Lower lobe of right lung (tissue), 2 donors: ENCODE measurements at places on chromosomes 3 and 15.

DNA sequence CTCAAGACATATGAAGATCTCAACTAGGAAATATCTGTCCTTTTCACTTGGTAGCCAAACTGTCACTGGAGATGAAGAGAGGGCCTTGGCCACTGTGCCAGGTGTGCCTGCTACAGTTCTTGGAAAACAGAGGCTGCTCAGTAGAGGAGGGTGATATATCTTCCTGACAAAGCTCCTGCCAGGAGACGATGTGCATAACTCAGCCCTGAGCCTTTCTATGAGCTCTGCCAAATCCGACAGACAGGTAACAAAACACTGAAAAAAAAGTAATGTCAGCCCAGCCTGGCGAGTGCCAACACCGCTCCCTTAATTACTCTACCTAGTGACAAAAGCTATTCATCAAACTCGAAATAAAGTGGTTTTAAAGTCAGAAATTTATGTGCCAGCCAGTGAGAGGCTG lies 123.2 kb downstream of the MFSD1 start:
- no peak for DNase-seq

- DNase-seq, result no peak
Measured at GRCh38 chr3:73341272-73341935, 279.9 kb downstream of the EBLN2 start.

GRCh38 chr15:87343966-87344365 lies 912.6 kb downstream of the NTRK3 start:
- no peak for DNase-seq

GRCh38 chr3:46887980-46888494 lies 10.5 kb downstream of the PTH1R start:
- no peak for DNase-seq

GRCh38 chr15:81003097-81003350 lies 2.3 kb downstream of the TLNRD1 start:
- no peak for DNase-seq

DNA sequence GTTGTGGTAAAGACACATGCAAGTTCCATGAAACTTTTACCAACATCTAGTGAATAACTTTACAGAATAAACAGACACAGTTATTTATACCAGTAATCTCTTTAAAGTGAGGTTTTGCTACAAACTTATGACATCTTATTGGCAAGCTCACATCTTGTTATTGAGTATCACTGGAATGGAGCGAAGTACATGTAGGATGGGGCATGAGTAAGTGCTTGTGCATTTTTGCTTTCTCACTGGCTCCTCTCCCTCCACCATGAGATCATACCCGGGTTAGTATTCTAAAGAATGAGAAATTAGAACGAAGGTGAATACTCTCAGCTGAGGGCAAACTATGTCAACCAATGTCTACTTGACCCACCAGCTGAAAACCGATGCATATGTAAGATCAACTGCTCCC lies 193.3 kb upstream of the ZNF717 start:
- no peak for DNase-seq

DNA sequence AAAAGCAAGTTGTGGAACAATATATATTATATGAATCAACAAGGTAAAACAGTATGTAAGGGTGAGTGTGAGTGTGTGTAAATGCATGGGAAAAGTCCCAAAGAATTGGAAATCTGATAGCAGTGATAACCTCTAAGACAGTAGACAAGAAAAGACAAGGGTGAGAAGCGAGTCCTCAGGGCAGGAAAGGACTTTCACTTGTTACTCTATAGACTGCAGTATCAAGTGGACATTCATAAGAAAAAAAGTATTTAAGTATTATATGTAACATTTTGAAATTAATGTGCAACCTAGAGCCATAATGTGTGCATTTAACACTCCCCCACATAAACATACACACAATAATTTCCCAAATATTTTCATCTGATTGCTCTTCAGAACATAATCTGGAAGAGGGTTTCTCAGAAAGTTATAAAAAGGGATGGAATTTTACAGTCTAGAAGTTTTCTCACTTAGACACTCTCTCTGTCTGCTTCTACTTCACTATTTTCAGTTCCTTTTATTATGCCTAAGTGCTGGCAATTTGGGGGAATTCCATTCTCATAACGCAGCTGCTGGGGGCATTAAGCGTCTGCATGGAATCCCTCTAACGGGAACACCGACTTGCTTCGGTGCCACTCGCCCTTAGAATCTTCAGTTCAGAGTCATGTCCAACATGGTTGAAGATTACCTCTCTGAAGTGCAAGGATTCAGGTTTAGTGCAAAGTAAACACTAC lies 50.0 kb upstream of the CDIN1 start:
- no peak for DNase-seq

GRCh38 chr3:141546586-141546985 lies 59.8 kb downstream of the RASA2 start:
- DNase-seq, result no peak

DNA sequence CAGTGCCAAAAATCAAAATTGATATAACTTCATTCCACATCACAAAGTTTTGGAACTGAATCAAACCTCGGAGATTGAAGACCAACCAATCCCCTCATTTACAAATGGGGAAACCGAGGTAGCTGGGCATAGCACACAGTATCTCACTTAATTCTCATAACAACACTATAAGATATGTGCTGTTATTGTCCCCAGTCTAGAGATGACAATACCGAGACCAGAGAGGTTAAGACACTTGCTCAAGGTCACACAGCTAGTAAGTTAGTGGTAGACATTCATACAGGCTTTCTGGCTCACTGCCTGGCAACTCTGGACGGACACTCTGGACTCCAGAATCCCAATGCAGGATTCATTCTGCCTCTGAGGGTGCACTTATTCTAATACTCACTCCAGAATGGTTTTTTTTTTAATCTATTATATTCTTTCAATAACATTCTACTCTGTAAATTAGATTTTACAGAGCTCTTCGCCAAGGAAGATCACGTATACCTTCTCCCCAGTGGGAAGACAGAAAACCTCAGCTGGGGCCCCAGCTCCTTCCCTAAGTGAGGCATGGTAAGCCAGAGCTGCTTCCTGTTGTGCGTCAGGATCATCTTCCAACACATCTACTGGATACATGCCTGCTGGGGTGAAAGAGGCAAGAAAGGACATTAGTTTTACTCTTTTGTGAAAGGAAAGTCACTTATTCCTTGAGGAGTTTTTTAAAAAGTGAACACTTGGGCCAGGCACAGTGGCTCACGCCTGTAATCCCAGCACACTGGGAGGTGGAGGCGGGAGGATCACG lies 128.4 kb upstream of the IGF1R start:
- DNase-seq, result no peak

DNA sequence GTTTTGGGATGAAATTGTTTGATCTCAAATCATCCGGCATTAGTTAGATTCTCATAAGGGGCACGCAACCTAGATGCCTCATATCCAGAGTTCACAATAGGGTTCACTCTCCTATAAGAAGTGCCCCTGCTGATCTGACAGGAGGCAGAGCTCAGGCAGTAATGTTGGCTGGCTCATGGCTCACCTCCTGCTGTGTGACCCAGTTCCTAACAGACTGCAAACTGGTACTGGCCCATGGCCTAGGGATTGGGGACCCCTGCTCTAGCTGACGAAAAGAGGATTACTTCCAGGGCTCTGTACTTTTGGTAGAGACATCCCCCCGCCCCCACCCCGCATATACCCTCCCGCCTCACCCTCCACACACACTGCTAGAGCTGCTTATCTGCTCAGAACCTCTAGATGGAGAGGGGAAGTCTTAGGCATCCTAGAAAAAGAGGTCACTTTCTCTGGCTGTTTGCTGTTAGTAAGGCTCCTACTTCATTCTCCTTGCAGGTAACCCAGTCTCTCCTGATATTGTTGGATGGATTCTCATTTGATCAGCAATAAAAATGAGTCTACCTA lies 923.1 kb downstream of the CADM2 start:
- no peak for DNase-seq

DNA sequence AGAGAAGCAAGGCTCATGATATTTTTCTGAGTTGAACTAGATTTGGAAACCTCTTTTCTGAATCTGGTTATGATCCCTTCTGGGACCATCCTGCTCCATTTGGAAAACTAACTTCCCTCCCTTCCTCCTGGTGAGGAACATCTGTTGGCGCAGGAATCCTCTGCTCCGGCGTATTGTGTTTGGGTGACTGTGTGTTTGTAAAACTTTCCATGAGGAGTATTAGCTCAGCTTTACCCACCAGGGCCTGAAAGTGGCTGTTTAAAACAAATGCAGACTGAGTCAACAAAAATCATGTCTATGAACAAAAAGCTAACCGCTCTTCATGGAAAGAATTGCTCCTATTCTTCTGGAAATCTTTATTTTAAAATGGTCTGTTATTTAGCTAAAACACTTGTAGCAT lies 17.7 kb downstream of the STARD9 start:
- DNase-seq, result no peak

DNA sequence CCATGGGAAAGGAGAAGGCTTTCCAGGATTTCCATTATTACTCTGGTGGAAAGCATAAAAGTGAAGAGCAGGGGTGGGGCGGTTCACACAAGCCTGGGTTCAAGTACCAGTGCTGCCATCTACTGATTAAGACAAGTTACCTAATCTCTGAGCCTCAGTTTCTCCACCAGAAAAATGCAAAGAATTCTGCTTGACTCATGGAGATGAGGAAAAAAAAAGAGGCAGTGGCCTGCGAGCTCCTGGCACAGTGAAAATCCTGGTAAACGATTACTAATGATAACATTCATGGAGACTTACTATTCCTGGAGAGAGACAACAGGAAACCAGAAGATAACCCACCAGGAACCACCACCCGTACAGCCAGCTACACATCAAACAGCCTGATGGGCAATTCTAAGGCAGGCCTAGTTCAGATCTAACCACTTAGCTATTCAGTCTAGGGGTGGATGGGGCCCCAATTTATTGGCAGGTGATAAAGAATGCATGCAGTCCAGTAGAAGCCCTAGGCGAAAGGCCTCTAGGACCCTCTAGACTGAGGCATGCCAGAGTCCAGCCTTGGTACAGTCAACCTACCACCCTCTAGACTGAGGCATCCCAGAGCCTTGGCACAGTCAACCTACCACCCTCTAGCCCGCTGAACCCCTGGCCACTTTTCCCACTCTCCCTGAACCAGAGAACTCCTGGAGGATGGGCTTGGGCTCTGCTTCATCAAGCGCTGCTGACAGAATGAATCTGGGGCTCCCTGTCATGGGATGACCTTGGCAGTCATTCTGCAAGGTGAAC lies 2.5 kb downstream of the AMOTL2 start:
- DNase-seq, result no peak

DNA sequence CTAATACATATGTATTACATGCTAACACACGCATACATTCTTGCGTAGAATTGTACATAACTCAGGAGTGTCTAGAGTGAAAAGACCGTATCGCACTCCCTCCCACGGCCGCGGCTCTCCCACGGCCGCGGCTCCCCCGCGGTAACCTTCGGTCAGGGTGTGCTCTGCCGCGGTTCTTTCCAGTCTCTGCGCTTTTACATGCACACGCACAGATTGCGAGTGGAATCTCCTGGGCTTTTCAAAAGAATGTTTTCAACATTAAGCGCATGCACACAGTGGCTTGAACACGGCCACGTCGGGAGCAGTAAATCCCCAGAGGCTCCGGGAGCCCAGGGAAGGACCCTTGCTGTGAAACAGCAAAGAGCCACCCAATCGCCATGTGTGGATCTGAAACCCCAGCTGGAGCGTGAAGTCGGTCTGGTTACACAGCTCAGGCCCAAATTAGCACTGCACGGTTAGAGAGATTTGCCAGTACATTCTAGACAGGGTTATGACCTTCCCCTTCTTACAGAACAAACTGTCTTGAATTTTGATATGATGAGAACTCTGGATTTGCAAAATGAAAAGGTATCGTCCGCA lies 805 bp upstream of the RGMA start:
- DNase-seq, result no peak

DNA sequence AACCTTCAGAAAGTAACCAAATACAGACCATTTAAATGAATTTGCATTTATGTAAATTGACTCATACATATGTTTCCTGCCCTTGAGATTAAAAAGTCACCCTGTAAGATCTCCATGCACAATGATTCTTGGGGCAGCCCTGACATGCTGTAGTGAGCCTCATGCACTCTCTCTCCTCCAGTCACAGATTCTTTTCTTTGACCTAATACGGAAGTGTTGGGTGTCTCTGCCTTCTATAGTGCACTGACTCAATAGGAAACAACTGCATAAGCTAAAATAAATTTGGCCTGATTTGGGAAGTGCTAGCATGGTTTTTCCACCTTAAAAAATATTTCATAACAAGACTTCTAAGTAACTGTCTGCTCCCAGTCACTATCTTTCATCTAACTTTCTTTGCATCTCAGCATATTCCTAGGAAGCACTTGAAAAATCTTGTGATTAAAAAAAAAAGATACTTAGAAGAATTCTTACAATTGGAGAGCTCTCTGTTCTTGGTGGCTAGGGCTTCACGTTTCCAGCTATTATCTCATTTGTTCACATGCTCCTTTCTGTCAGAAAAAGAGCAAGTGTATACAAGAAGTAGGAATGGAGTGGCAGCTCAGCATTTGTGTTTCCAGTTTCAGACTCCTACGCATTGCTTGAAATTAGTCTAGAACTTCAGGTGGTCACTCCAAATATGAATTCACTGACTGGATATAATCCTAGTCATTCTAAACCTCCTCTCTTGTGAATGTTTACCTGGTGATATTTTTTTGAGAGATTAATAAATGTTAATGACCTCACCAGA lies 207.9 kb upstream of the COL8A1 start:
- DNase-seq, result no peak

- DNase-seq, result no peak
Measured at GRCh38 chr15:60720493-60721256, 241.7 kb upstream of the ICE2 start.

- DNase-seq, result no peak
Measured at GRCh38 chr3:64255741-64256340, 30.6 kb upstream of the PRICKLE2 start.

DNA sequence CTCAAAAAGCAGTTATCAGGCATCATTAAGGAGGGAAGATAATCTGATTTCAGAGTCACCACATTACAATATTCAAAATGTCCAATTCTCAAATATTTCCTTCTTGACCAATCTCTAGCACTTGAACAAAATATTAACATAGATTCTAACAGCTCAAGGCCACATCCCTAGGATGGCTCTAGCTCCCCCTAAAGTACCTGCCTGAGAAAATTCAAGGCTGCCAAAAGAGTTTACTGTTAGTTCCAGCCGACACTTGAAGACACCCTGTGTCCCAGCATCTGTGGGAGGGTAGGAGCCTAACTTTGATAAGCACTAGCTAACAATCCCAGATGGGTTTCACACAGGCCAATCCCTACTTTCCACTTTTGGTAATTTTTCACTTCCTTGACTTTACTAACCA lies 10.4 kb downstream of the NSMCE3 start:
- DNase-seq, result no peak
